Esophagus muscularis mucosa (tissue), 4 donors: ENCODE measurements at places on chromosomes 11 and 22. TPM values are rescaled to one million over a fixed set of nuclear protein-coding genes. Genes with fewer than 3 reads are reported as not detected.
A peak's percentile ranks its signal among the peaks of the same experiment; 100 is the strongest.

Gene SCUBE1
- 33.3 TPM for total RNA-seq

Gene MS4A6E
- total RNA-seq = not detected

GRCh38 chr11:32899438-32899837 lies 6.8 kb downstream of the QSER1 start:
- no peak for DNase-seq

Gene OR5L1
- total RNA-seq = not detected

- no peak for DNase-seq
Measured at GRCh38 chr11:56764976-56765375, 16.5 kb upstream of the OR9G4 start.

Gene LRRC51
- 10.0 TPM for total RNA-seq

GRCh38 chr22:20298110-20298802 lies 21.6 kb downstream of the DGCR6L start:
- no peak for DNase-seq

Gene INS
- not detected for total RNA-seq

DNA sequence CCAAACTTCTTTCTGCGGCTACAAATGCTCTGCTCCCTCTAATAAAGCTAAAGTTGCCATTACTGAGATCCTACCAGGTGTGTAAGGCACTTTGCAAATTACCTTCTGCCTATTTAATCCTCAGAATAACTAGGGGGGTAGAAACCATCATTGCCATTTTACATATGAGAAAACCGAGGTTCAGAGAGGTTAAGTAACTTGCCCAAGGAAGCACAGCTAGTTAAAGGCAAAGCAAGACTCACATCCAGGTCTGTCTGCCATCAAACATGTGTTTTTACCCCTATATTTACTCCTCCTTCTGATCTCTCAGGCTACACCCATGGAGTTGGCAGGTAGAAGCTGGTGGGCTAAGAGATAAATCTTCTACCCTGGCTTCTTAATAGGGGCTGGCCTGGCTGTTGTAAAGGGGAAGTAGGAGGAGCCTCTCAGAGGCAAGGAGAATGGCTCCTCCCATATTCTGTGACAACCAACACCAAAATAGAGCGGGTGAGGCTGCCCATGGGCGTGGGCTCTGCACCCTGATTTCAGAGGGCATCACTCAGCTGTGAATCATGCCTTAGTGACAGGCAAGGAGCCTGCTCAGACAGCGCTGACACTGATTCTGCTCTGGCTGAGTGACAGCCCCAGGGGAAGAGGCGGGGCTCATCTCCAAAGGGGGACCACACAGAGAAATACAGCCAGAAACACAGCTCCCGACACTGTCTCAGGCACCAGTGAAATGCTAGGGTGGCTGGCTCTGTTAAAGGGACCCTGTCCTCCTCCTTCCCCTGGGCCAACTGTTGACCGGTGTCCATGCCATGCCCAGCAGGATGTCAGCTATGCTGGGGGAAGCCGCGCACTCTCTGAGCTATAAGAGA lies 106.8 kb downstream of the ABTB2 start:
- no peak for DNase-seq

GRCh38 chr11:117828611-117829368 lies 4.2 kb upstream of the FXYD2 start:
- no peak for DNase-seq

Gene CNTF
- 1.3 TPM for total RNA-seq

DNA sequence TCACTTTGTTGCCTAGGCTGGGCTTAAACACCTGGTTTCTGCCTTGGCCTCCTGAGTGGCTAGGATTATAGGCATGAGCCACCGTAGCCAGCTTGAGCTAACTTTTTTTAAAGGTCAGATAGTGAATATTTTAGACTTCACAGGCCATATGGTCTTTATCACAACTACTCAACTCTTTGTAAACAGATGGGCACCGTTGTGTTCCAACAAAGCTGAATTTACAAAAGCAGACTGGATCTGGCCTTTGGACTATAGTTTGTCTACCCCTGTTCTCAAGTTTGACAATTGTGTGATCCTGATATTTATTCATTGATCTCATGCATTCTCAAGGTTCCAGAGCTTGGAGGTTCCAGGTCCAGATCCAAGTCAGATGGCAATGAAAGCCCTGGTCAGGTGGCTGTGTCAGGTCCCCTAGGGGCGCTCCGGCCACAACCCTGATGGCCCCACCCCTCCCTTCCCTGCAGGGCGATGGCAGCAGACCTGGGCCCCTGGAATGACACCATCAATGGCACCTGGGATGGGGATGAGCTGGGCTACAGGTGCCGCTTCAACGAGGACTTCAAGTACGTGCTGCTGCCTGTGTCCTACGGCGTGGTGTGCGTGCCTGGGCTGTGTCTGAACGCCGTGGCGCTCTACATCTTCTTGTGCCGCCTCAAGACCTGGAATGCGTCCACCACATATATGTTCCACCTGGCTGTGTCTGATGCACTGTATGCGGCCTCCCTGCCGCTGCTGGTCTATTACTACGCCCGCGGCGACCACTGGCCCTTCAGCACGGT lies 15.8 kb downstream of the P2RY2 start:
- DNase-seq = no peak

DNA sequence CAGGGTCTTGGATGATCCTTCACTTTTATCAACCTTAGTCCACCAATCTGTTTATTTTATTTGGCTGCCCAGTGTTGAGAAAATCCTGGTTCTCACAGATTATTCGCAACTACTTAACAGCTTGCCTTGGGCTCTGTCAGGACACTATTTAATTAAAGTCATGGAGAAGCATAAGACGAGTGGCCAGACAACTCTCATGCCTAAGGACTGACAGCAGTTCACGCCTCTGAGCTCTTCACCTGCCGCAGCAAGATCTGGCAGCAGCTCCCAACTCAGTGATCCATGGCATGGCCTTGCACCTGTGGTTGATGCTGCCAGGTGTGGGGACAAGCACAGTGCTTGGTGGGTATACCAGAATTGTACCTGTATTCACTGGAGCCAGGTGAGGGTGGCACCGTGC lies 37.8 kb downstream of the HIRA start:
- no peak for DNase-seq

GRCh38 chr11:130202818-130203689 lies 43.5 kb downstream of the ST14 start:
- DNase-seq = no peak

Gene MAJIN
- total RNA-seq = not detected

- DNase-seq = no peak
Measured at GRCh38 chr11:3738241-3738640, 59.1 kb downstream of the NUP98 start.

Gene SGSM1
- 2.2 TPM for total RNA-seq

DNA sequence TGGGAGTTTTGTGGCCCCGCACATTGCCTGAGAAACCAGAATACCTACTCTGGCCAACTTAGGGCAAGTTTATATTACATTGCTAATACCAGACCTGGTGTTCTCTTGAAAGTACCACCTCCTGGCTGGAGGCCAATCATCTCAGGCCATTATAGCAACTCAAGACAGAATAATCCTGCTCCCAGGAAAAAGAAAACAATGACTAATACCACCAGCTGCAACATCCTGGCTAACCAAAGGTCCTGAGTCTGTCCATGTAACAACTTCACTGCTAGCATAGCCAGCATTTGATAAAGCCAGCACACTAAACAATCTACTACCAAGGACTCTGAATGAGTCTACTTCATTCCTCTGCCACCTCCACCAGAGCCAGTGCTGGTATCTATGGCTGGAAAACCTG lies 1298.7 kb upstream of the CNTN5 start:
- DNase-seq = no peak

Gene DGAT2
- total RNA-seq = 2.6 TPM

DNA sequence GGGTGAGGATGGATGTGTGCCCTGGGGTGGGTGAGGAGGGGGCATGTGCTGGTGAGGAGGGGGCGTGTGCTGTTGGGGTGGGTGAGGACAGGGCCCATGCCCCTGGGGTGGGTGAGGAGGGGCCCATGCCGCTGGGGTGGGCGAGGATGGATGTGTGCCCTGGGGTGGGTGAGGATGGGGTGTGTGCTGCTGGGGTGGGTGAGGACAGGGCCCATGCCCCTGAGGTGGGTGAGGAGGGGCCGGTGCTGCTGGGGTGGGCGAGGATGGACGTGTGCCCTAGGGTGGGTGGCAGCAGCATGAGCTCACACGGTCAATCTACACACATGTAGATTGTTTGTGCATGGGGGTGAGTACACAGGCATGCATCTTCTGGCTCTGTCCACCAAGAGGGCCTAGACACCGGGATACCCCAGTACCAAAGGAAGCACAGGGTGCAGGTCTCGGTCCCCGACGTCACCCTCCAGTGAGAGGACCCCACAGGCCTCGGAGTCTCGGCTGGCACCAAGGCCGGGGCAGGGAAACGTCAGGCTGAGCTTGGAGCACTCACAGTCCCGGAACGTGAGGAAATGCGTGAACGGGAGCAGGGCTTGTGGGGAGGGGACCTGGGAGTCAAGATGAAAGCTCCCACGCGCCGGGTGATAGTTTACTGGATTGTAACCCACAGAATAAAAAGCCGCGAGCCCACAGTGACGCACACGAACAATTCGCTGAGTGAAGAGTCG lies 37.4 kb upstream of the TOLLIP start:
- DNase-seq = no peak

DNA sequence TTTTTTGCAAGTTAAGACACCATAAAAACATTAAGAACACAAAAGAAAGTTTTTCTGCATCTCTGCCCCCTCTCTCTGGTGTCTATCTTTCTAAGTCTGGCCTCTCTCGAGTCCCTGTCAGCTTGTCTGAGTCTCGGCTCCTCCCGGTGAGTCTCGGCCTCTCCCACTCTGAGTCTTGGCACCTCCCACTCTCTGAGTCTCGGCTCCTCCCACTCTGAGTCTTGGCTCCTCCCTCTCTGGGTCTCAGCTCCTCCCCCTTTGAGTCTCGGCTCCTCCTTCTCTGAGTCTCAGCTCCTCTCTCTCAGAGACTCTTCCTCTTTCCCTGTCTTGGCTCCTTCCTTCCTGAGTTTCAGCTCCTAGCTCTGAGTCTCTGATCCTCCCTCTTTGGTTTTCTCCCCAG lies 72.5 kb upstream of the AMPD3 start:
- DNase-seq = peak; percentile 80

GRCh38 chr22:32236970-32237369 lies 18.2 kb downstream of the SLC5A4 start:
- no peak for DNase-seq

Gene UPK3A
- total RNA-seq = not detected

DNA sequence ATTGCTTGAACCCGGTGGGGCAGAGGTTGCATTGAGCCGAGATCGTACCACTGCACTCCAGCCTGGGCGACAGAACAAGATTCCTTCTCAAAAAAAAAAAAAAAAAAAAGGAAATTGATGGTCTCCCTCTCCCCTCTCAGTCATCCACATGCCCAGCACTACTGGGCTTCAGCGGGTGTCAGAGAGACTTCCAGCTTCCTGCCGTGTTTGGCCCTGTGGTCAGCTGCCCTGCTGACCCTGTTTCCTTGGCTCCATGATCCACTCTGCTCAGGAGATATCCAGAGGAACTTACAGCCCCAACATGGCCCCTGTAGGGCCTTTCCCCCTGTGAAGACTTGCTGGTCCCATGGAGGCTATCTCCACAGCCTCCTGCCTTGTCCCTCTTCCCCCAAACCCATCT lies 6.1 kb upstream of the PNPLA3 start:
- DNase-seq = no peak

Gene SDF2L1
- total RNA-seq = 30.6 TPM

Gene ARHGEF17
- total RNA-seq = 82.8 TPM

- no peak for DNase-seq
Measured at GRCh38 chr11:67303835-67304411, 593 bp downstream of the SSH3 start.

- no peak for DNase-seq
Measured at GRCh38 chr22:26684168-26684567, 26.8 kb downstream of the MIAT start.

Gene UBQLNL
- total RNA-seq = 0.19 TPM

Gene TMPRSS13
- total RNA-seq = not detected

DNA sequence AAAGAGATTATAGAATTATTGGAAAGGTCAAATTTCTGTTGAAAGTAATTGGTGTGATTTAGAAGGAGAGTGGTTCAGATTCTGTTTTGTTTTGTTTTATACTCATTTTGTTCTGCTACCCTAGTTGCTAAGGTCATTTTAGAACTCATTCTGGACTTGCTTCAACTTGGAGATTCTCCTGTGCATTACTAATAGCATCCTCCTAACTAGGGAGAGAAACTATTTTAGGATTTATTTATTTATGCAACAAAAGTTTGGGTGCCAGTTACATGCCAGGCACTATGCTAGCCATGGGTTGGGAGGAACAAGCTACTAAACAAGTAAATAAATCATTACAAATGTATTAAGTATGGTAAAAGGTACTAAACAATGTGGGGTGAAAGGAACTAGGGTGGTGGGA lies 84.0 kb downstream of the YAP1 start:
- DNase-seq = no peak

GRCh38 chr11:117438371-117439000 lies 110.8 kb downstream of the CEP164 start:
- DNase-seq = no peak

- DNase-seq = no peak
Measured at GRCh38 chr11:123161376-123162030, 33.5 kb downstream of the CLMP start.

Gene DAGLA
- total RNA-seq = 4.9 TPM

Gene NUP50
- 26.3 TPM for total RNA-seq

DNA sequence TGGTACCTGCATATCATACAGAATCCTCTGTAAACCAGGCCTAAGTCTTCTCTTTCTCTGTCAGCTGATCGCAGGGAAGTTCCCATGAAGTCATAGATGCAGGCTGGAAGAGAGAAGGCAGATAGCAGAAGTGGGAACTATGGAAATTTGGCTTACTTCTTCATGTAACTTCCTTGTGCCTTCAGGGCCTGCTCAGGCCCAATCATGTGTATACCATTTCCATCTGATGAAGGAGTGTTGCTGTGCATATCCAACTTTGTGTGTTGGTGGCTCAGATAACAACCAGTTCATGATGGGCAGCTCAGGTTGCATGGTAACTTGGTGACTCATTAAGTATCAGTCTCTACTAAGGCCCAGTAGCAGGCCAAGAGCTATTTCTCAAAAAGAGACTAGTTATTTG lies 53.1 kb upstream of the CEP295 start:
- DNase-seq = no peak

- no peak for DNase-seq
Measured at GRCh38 chr22:46002757-46003270, 25.9 kb upstream of the WNT7B start.

DNA sequence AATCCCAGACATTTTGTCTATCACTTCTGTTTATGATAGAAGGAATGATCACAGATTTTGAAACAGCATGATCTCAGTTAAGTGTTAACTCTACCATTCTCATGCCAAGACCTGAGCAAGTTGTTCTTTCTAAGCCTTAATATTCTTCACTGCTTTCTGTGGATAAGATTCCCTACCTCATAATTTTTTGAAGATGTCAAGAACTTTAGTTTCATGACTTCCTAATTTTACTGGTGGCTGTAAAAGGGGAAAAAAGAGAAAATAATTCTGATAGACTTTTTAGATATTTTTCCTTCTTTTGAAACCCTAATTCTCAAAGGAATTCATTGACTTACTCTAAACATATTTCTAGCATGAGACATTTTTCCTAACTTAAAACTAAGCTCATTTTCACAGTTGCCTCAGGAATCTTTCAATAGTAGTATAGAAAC lies 520.0 kb upstream of the LUZP2 start:
- DNase-seq = no peak

Gene DDIAS
- total RNA-seq = 1.6 TPM

Gene OR4D5
- total RNA-seq = not detected
